ENCODE measurements at places on chromosomes 3 and 15.

GRCh38 chr3:125231895-125232294 lies 19.3 kb upstream of the SLC12A8 start:
- DNase-seq = no peak

DNA sequence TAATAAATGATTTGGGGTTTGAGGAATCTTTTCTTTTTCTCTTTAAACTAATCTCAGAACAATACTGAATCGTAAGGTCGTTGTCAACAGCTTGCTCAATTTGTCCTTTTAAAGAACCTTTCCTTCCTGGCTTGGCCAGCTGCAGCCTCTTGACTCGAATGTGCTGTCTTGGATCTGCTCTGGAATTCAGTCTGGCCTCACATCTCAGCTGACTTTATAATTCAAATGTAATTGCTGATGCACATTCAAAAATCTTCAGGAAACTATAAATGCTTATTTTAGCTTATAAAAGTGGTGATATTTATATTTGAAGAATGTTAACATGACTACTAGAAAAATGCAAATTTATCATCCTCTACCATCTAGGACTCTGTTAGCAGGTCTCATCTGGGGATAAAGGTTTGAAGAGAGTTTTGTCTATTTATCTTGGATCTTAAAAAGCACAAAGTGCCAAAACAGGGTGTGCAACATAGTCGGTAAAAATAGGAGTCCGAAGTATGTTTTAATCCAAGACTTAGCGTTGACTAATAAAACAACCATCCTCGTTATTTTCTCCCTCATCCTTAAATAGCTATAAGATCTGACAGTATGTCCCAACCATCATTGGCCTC lies 1035.2 kb downstream of the MCTP2 start:
- no peak for DNase-seq

- DNase-seq = no peak
Observed at GRCh38 chr3:20861454-20861853, 675.4 kb upstream of the SGO1 start.

GRCh38 chr15:74421302-74422245 lies 12.2 kb downstream of the SEMA7A start:
- DNase-seq = no peak

DNA sequence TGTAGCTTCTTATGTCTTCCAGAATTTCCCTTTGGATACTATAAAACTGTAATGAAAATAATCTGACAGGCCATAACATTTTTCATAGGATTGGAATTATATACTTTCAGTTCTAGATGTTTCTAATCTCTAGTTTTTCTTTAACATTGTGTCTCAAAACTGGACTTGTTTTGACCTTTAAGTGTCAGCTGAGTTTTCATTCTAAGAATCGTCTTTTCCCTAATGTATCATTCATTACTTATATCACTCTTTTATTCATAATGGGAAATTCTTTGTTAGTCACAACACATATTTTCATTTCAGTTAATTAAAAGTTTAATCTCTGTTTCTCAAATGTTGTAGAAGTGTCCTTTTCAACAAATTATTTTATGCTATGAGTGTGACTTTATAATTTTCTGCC lies 11.9 kb downstream of the GPR171 start:
- DNase-seq = no peak

DNA sequence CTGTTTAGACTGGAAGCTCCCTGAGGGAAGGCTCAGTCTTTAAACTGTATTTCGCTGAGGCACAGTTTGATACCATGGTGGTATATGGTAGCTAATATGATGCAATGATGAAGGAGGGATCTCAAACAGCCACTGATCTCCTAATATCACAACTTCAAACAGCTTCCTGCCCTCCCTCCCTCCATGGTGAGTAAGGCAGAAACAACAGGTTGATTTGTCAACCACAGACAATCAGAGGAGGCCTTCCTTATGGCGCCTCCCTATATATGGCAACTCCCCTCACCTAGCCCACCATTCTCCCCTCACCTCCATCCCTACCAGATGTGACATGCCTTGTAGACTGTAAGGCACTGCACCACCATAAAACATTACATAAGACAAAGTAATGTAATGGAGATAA lies 316.5 kb upstream of the ICE2 start:
- no peak for DNase-seq

Measured in cortex of kidney (tissue), 1 donor.